PC-3 (cell line): ENCODE measurements at places on chromosomes 2 and 18. TPM values are rescaled to one million over a fixed set of nuclear protein-coding genes. Genes with fewer than 3 reads are reported as not detected.

GRCh38 chr2:176872406-176872805, 340.2 kb upstream of the HNRNPA3 start:
- DNase-seq: no peak

- DNase-seq: no peak
These were observed 62.5 kb downstream of the RPIA start for GRCh38 chr2:88753833-88754584.

The CIAO1 gene
- total RNA-seq: 124 and 130 TPM in 2 replicates

GRCh38 chr18:853471-853870, 41.4 kb upstream of the YES1 start:
- DNase-seq: no peak

The TGOLN2 gene
- 48.9 and 67.3 TPM in 2 replicates for total RNA-seq

DNA sequence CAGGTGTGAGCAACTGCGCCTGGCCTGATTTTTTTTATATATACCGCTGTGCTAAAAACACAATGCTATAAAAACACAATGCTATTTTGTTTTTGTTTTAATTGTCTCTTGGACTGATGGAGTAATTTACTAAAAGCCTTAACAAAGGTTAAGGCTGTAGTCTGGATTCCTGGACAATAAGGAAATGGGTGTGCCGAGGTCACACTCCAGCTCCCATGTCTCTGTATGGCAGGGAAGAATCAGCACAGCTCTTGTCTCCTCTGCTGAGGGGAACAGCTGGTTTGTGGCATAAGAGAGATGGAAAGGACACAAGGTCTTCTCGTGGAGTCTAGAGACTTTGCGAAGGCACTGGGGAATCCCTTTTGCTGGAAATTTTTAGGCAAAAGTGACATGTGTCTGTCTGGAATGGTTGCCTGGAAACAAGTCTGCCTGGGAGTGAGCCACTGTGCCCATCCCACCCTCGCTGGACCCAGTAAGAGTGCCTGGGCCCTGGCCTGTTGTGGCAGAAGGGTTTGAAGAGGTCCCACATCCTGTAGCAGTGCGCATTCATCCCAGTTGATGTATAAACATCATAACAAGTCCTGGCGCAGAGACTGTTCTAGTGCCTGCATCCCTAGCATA, 73.1 kb downstream of the MAPK4 start:
- DNase-seq: no peak

The PDK1 gene
- total RNA-seq: 45.8 and 66.3 TPM in 2 replicates

The FOXI3 gene
- not detected in 2 replicates for total RNA-seq

The CCDC85A gene
- 1.1 and 2.0 TPM in 2 replicates for total RNA-seq

- no peak for DNase-seq
These were observed 81.3 kb downstream of the NEURL3 start for GRCh38 chr2:96423828-96424227.

The SCRN3 gene
- total RNA-seq: 26.6 and 30.1 TPM in 2 replicates

DNA sequence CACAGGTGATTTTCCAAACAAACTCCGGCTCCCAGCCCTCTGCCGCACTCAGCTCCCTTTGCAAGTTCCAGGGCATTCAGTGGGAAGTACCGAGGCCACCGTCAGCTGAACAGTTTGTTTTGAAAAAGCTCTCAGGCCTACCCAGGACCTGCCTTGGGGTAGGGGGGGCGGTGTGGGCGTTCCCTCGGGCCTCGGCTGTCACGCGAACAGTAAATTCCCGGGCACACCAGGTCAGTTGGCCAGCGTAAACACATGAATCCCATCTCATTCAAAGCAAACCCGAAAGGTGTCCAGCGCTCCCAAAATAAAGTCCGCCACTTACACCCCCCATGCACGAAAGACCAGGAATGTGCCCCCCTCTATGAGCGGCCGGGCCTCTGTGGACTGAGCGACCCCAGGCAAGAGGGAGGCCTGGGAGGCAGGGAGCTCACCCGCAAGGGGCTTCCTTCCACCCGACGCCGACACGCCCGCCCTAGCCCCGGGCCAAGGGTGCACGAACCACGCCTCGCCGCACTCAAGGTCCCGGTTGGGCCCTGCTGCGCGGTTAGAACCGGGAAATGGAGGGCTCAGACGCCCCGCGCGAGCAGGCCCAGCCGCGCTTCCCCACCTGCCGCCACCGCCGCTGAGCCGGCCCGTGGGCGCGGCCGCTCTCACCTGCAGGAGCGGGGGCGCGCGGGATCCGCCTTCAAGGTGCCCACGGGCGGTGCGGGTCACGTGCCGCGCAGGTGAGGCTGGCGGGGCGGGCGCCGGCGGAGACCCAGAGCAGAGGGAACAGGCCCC, at the start of gene WDSUB1:
WDSUB1 (minus strand) TSS at position 775 of the 780 bp plus-strand sequence. CDS start 3,634 bp downstream, outside the sequence.
- DNase-seq: peak; percentile 50

DNA sequence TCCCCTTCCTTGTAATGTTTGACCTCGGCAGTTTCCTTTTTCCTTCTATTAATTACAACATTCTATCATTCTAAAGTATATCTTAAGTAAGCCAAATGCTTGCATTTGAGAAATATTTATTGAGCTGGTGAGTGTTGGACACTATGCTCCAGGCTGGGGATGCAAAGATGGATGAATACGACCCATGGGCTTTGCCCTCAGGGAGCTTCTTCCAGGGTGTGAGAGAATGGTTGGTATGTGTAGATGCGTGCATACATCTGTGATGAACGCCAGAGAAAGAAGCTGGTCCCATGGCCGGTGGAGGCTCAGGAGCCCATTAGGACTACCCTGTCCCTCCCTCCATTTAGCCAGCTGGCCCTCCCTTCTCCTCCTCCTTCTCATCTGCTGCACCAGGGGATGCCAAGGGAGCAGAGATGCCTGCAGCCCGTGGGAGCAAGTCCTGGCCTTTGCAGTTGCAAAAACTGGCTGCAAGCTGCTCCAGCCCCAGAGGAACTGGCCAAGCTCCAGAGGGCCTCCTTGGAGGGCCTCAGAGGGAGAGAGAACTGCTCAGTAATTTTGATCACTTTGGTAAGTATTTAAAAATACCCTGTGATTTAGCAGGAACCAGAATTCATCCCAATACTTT, 65.7 kb upstream of the FOSL2 start:
- no peak for DNase-seq

DNA sequence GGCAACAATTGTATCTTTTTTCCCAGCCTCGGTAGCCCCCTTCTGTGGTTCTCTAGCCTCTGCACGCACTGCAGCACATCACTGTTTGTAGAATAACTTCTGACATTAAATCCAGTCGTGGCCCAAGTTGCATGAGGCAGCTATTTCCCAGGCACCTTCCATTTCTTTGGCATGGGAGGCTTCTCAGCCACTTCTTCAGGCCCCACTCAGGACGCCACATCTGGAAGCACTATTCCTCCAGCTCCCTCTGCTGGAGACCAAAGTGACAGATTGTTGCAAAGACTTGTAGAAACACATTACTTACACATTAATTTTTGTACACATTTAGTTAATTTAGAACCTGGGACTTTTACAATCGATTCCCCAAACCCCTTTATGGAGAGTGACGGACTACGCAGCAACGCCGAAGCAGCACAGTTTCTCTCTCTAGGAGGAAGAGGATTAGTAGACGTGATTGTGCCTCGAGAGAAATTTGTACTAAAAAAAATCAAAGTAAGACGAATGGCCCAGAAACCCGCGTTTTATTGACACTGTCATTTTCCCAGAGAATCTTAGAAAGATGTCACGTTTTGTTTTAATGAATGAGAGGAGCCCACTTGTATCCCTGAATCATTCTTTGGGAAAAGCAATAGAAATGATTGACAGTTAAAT, 57.8 kb upstream of the RGPD5 start:
- peak; percentile 77 for DNase-seq

The RNF138 gene
- 4.9 and 15.3 TPM in 2 replicates for total RNA-seq

DNA sequence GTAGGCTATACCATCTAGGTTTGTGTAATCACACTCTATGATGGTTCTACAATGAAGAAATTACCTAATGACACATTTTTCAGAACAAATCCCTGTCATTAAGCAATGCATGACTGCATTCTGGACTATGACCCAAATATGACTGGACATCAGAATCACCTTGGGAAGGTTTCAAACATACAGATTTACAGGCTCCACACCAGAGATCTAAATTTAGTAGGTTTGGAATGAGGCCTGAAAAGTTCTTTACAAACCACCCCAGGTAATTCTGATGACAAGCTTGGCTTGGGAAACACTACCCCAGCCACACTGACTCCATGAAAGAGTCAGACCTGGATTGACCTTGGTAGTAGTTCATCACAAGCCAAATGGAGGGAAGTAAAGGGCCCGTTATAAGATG, 52.2 kb upstream of the NFE2L2 start:
- no peak for DNase-seq

The TEX44 gene
- total RNA-seq: not detected in 2 replicates

- DNase-seq: peak; percentile 86
These were observed 66.4 kb downstream of the MYO1B start for GRCh38 chr2:191311627-191312026.

The MYO3B gene
- 0.46 and 1.1 TPM in 2 replicates for total RNA-seq

The MEP1B gene
- not detected in 2 replicates for total RNA-seq

The BMP10 gene
- total RNA-seq: not detected in 2 replicates

- peak; percentile 7 for DNase-seq
These were observed 176.2 kb upstream of the ST6GAL2 start for GRCh38 chr2:107062173-107062572.

The CRYBA2 gene
- 6.4 and 13.5 TPM in 2 replicates for total RNA-seq

DNA sequence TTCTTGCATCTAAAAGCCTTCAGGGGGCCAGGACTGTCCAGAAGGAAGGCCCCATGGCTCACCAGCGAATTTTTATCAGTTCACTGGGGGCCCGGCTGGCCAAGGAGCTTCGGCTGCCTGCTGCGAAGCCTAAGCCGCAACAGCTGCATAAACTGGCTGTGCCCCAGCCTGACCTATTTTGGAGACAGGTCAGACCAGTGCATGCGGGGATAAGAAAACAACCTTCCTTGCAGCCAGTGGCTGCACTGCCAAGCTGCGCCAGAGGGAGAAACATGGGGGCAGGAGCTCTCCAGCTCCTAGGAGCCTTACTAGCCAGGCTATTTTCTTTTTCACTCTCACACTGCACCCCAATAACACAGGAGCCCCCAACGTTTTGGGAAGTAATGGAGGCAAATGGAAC, 15.2 kb downstream of the PAX3 start:
- DNase-seq: no peak

- DNase-seq: no peak
These were observed 2.7 kb upstream of the SLC30A3 start for GRCh38 chr2:27265536-27265870.

GRCh38 chr2:159044804-159045286, 76.4 kb downstream of the TANC1 start:
- peak; percentile 41 for DNase-seq

DNA sequence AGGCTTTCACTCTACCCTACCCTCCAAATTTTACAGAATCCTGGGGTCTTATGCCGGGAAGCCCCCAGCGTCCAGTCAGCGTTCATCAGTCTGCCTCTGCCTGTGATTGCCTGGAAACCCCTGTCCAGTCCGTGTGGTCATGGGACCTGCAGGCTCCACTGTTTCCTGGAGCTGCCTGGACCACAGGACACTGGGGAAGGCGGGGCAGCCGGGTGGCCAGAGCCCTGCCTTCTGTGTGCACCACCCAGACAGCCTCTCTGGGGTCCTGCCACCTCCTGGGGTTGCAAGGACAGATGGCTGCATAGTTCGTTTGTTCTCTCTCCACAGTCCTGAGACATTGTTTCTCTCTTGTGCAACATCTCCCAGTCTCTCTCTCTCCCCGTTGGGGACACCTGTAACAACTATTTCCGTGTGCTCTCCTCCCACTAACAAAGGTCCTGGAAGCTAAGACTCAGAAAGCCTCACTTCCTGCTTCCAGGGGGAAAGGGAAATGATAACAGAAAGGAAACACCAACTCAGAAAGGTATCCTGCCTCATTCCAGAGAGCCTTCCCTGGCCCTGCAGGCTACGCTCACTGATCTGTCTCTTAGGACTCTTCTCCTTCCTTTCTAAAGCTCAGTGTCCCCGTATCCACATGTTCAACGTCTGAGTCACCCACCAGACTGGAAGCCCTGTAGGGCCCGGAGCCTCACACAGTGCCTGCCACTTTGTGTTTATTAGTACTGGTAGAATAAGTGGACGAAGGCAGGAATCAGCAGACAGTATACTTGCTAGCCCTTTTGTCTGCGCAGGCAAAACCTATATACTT, 192.8 kb upstream of the RAB12 start:
- DNase-seq: peak; percentile 25

DNA sequence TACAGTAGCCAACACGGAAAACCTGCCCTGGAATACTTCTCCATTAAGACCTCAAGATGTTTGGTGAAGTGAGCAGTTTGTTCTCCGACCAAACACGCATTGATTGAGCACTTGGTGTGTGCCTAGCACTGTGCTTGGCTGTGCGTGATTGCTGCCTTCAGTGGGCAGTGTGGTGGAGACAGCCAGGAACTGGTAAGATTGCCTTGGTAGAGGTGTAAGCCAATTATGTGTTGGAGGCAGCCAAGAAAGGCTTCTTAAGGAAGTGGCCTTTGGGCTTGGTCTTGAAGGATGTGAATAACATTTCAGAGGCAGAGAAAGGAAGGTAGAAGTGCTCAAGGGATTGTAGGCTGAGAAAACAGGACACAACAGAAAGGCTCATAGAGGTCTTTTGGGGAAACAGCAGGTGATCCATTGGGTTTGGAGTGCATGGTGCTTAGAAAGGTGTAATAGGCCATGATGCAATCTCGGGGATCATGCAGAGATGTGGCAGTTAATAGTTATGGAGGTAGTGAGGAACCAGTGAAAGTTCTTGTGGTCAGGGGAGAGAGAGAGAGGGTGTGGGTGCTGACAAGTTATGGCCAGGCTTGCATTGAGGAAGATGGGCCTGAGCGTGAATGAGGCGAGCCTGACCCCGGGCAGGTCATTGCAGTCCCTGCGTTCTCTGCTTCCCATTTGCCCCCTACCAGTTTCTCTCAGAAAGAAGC, 6.3 kb downstream of the B3GNT2 start:
- DNase-seq: no peak

DNA sequence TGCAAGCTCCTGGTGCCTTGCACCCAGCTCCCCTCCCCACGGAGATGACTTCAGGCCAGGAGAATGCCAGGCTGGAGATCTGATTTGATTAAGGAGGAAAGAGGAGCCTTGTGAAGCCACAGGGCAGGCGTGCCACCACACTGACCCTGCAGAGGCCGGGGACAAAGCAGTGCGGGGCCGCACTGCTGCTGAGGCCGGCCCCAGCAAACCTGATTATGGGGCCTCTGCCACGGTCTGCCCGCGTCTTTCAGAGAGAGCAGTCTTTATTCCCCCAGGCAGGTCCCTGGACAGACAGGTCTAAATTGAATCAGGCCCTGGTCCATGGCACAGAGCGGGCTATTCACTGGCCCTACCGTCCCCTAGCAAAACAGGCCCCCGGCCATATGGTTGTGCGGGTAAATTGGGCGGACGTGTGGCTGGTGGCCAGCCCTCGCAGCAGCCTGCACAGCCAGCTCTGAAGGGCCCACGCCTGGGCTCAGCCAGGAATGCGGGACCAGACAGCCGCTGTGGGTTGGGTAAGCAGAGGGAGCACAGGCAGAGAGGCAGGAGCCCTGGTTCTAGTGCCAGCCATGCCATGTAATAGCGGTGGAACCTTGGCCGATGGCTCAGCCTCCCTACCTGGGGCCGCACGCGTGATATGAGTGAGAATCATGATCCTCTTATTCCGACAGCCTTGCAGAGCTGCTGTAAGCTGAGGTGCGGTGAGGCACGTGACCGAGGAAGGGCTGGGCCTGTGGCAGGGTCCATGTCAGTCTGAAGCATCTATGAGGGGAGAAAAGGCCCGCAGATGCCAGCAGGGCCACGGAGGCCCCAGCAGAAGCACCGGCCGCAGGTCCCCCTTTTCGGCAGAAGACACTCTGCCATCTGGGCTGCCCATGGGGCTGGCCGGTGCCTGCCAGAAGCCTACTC, 97.3 kb upstream of the MYCN start:
- no peak for DNase-seq
